Liver (tissue), 10 donors: ENCODE measurements at places on chromosomes 4 and X.
A peak's percentile ranks its signal among the peaks of the same experiment; 100 is the strongest.

- H3K4me3 ChIP-seq = no peak overlapping the region
- H3K4me1 ChIP-seq = peaks cover 4% of the 10 kb centered on the region
- H3K36me3 ChIP-seq = peaks cover 5% of the 10 kb centered on the region
- no peaks in the 10 kb centered on the region for H3K27me3 ChIP-seq
- no peak for DNase-seq
Measured at GRCh38 chr4:6848717-6849305, 60.8 kb upstream of the TBC1D14 start.

GRCh38 chrX:20665481-20665880, 398.8 kb upstream of the RPS6KA3 start:
- no peaks in the 10 kb centered on the region for H3K36me3 ChIP-seq
- DNase-seq = no peak
- H3K4me1 ChIP-seq = no peaks in the 10 kb centered on the region
- no peak overlapping the region for H3K27ac ChIP-seq
- H3K4me3 ChIP-seq = no peak overlapping the region

GRCh38 chrX:19291086-19291485, 52.6 kb upstream of the PDHA1 start:
- H3K4me1 ChIP-seq = no peaks in the 10 kb centered on the region
- no peaks in the 10 kb centered on the region for H3K36me3 ChIP-seq
- DNase-seq = no peak
- no peaks in the 10 kb centered on the region for H3K27me3 ChIP-seq

- no peak overlapping the region for H3K4me3 ChIP-seq
- H3K36me3 ChIP-seq = no peaks in the 10 kb centered on the region
- H3K27ac ChIP-seq = no peak overlapping the region
- DNase-seq = no peak
- no peaks in the 10 kb centered on the region for H3K27me3 ChIP-seq
- no peaks in the 10 kb centered on the region for H3K4me1 ChIP-seq
Measured at GRCh38 chr4:146472404-146472803, 49.3 kb downstream of the SLC10A7 start.

DNA sequence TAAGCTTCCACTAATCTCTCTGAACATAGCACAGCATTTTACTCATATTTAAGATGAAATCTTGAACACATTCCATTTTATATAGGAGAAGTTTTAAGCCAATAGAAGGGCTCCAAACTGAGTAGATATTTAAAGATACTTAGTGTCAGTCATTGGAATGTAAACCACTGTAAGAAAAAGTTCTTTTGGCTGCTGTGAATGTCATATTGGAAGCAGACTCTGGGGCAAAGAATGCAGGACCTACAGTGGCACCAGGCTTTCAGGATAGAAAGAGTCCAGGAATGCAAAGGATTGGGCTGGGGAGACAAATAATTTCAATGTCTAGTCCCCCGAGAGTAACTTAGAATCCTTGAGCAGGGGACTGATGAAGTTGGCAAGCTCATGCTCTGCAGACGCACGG, 1047.7 kb downstream of the STIM2 start:
- H3K4me3 ChIP-seq = no peak overlapping the region
- no peak overlapping the region for H3K27ac ChIP-seq
- H3K4me1 ChIP-seq = no peaks in the 10 kb centered on the region
- H3K36me3 ChIP-seq = no peaks in the 10 kb centered on the region
- H3K27me3 ChIP-seq = no peaks in the 10 kb centered on the region

- DNase-seq = no peak
- H3K4me1 ChIP-seq = peaks cover 13% of the 10 kb centered on the region
- no peaks in the 10 kb centered on the region for H3K36me3 ChIP-seq
- no peaks in the 10 kb centered on the region for H3K27me3 ChIP-seq
Measured at GRCh38 chr4:2008671-2008920, 178 bp downstream of the NELFA start.

- peaks cover 3% of the 10 kb centered on the region for H3K4me1 ChIP-seq
- DNase-seq = no peak
- H3K27ac ChIP-seq = no peak overlapping the region
Measured at GRCh38 chr4:169080981-169081380, 70.9 kb upstream of the CBR4 start.

DNA sequence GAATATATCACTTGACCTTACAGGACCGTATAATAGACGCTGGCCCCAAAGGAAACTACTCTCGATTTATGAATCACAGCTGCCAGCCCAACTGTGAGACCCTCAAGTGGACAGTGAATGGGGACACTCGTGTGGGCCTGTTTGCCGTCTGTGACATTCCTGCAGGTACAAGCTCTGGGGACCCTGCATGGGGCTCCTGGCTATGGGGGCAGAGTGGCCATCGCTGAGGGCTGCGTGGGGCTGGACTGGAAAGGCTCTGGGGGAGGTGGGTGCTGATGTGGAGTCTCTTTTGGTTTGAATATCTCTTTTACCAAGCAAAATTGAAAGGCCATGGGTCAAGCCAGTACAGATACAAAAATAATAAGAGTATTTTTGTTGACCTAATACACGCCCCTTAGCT, 33.9 kb downstream of the NELFA start:
- H3K4me3 ChIP-seq = no peak overlapping the region
- no peak for DNase-seq
- H3K36me3 ChIP-seq = peaks cover 11% of the 10 kb centered on the region
- no peaks in the 10 kb centered on the region for H3K4me1 ChIP-seq

- H3K4me1 ChIP-seq = no peaks in the 10 kb centered on the region
- H3K36me3 ChIP-seq = no peaks in the 10 kb centered on the region
- no peak overlapping the region for H3K27ac ChIP-seq
- no peaks in the 10 kb centered on the region for H3K27me3 ChIP-seq
- H3K4me3 ChIP-seq = no peak overlapping the region
- no peak for DNase-seq
Measured at GRCh38 chr4:98747393-98748091, 89.1 kb upstream of the TSPAN5 start.

DNA sequence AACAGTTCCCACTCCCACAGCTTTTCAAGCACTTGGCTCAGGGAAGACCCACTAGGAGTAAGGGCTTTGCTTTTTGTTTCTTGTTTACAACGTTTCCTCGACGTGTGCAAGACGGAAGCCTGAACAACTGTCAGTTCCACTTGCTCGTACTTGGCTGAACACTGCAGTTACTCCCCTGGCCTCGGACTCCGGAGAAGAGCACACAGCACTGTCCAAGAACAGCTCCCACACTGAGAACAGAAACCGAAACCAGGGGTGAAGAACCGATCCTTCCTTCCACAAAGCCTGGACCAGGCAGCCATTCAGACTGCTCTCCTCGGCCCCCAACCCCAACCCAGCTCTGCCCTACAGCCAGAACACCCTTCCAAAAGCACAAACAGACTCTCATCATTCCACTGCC, 25.5 kb downstream of the IRF2 start:
- DNase-seq = no peak
- peak overlapping the region; percentile 85 for H3K27ac ChIP-seq
- peak overlapping the region; percentile 16 for H3K4me3 ChIP-seq
- peaks cover 2% of the 10 kb centered on the region for H3K36me3 ChIP-seq
- peaks cover 53% of the 10 kb centered on the region for H3K4me1 ChIP-seq

GRCh38 chr4:70634482-70634881, 5.9 kb downstream of the ENAM start:
- H3K4me1 ChIP-seq = peaks cover 16% of the 10 kb centered on the region
- H3K27ac ChIP-seq = no peak overlapping the region
- H3K36me3 ChIP-seq = no peaks in the 10 kb centered on the region

DNA sequence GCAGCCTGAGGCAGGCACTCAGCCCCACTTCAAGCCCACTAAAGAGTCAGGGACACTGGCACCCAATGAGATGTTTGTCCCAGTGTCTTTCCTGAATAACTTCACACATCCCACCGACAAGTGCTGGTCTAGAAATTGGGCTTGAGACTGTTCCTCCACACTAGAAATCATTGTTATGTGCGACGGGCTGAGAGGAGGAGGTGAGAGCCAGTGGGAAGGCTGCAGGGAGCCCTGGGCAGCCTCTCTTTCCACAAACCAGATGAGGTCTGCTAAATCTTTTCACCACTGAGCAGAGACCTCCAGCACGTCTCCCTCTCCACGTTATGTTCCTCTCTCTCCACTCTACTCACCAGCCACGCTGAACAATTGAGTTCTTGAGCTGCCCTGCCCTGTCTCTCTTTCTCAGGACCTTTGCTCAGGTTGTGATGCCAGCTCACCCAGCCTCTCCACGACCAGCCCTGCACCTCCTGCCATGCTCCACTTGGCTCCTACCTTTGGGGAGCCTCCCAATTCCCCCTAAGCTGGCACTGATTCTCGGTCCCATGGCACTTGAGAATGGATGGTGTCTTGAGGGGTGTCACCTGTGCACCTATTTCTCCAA, 8.4 kb downstream of the SCD5 start:
- DNase-seq = no peak
- no peaks in the 10 kb centered on the region for H3K4me1 ChIP-seq
- H3K27me3 ChIP-seq = no peaks in the 10 kb centered on the region
- H3K27ac ChIP-seq = no peak overlapping the region

DNA sequence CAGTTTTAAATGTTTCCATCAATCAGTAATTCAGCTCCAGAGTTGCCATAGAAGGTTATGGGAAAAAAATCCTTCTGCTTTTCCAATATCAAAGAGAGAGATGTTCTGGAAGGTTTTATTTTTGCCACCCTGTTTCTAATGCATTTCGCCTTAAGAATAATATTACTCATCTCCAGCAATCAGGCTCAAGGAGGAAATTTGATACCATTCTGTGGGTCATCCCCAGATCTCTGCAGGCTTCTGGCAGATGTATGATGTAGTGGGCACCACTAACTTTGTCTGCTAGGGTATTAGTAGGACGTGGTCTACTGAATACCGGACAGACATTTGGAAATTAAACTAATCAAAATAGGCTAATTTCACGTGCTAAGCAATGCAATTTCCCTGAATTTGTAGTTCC, 645.4 kb upstream of the TENM3 start:
- no peak for DNase-seq
- H3K4me1 ChIP-seq = no peaks in the 10 kb centered on the region
- no peak overlapping the region for H3K4me3 ChIP-seq
- no peaks in the 10 kb centered on the region for H3K36me3 ChIP-seq
- no peak overlapping the region for H3K27ac ChIP-seq

DNA sequence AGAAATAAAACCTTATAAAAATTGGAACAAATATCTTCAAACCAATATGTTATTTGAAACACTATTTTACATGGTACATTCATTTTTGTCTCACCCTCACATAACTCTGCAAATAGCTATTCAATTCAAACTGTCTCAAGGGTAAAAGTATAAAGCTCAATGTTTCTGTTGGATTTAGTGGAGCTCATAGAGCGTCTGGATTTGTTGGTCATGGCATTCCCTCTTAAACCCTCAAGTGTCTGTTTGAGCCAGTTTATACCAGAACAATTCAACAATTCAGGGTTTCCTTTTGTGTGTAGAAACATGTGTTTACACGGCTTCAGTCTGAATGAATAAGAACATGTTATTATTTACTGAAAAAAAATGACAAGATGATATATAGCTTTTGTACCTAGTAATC, 161.6 kb downstream of the PCDH18 start:
- H3K27me3 ChIP-seq = no peaks in the 10 kb centered on the region
- H3K36me3 ChIP-seq = no peaks in the 10 kb centered on the region

- H3K27ac ChIP-seq = no peak overlapping the region
- H3K27me3 ChIP-seq = no peaks in the 10 kb centered on the region
- no peaks in the 10 kb centered on the region for H3K4me1 ChIP-seq
- H3K4me3 ChIP-seq = no peak overlapping the region
Measured at GRCh38 chr4:108465886-108466500, 154.4 kb upstream of the RPL34 start.

DNA sequence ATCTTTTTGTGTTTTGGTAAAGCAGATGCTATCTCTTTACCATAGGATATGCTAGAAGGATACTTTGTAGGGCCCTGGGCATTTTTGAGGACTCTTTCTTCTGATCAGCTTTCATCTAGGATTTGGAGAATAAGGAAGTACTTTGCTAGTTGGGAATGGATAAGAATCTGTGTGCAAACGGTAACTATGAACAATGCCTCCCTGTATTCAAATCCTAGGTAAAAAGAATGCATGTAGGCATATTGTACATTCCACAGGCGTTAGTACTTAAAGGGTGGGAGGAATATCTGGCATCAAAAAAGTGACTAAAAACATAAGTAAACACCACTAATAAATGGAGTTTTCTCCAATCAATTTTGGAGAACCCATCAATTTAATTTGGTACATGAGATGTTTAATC, 59.7 kb downstream of the SH3BGRL start:
- no peak overlapping the region for H3K27ac ChIP-seq
- no peak overlapping the region for H3K4me3 ChIP-seq
- H3K4me1 ChIP-seq = no peaks in the 10 kb centered on the region
- H3K36me3 ChIP-seq = no peaks in the 10 kb centered on the region
- H3K27me3 ChIP-seq = no peaks in the 10 kb centered on the region

- H3K27me3 ChIP-seq = no peaks in the 10 kb centered on the region
- no peaks in the 10 kb centered on the region for H3K4me1 ChIP-seq
- no peaks in the 10 kb centered on the region for H3K36me3 ChIP-seq
- H3K27ac ChIP-seq = no peak overlapping the region
- no peak overlapping the region for H3K4me3 ChIP-seq
- DNase-seq = no peak
Measured at GRCh38 chr4:109395694-109396093, 37.9 kb upstream of the SEC24B start.

GRCh38 chr4:108141213-108141950, 27.4 kb downstream of the LEF1 start:
- no peak for DNase-seq
- no peak overlapping the region for H3K27ac ChIP-seq
- no peaks in the 10 kb centered on the region for H3K4me1 ChIP-seq
- no peaks in the 10 kb centered on the region for H3K36me3 ChIP-seq
- no peak overlapping the region for H3K4me3 ChIP-seq

DNA sequence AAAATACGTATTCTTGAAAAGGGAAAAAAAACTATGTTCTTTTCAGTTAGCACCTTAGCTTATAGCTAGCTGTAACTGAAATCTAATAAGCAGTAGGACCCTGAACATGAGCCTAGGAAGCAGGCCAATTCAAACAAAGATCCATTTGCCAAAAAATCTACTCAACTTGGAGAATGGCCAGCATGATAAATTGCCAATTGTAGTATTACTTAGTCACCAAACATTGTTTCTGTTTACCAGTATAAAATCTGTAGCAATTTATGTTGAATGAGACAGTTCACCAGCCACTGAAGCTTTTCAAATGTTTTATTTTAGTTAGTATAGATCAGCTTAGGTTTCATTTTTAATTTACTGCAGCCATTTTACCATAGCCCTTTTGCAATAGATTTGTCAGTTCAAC, 323.6 kb upstream of the DIPK2B start:
- no peak for DNase-seq
- H3K27ac ChIP-seq = no peak overlapping the region
- H3K27me3 ChIP-seq = peaks cover 4% of the 10 kb centered on the region
- no peaks in the 10 kb centered on the region for H3K36me3 ChIP-seq

GRCh38 chr4:94290245-94290644, 52.4 kb downstream of the HPGDS start:
- no peak overlapping the region for H3K4me3 ChIP-seq
- no peak overlapping the region for H3K27ac ChIP-seq
- H3K27me3 ChIP-seq = no peaks in the 10 kb centered on the region
- peaks cover 4% of the 10 kb centered on the region for H3K36me3 ChIP-seq
- H3K4me1 ChIP-seq = no peaks in the 10 kb centered on the region
- DNase-seq = no peak

DNA sequence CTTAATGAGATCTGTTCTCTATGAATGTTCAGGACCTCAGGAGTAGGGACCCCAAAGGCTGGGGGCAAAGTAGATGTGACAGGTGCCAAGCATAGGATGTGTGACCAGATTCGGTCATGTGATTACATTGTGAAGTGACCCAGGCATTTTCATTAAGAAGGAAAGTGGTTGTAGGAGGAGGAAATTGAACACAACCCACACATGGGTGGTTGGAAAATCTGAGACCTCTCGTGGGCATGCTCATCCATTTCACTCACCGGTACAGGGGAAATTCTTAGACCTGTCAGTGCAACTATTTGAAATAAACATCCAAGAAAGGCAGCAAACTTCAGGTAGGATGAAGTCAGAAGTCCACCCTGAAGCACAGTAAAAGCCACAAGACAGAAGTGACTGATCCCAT, 43.5 kb upstream of the CD99 start:
- H3K36me3 ChIP-seq = no peaks in the 10 kb centered on the region
- no peak overlapping the region for H3K27ac ChIP-seq
- no peak overlapping the region for H3K4me3 ChIP-seq
- no peak for DNase-seq
